ENCODE measurements at places on chromosomes 4 and X.

GRCh38 chrX:115709039-115709438 is 148.1 kb downstream of the PLS3 start:
- no peak for DNase-seq

DNA sequence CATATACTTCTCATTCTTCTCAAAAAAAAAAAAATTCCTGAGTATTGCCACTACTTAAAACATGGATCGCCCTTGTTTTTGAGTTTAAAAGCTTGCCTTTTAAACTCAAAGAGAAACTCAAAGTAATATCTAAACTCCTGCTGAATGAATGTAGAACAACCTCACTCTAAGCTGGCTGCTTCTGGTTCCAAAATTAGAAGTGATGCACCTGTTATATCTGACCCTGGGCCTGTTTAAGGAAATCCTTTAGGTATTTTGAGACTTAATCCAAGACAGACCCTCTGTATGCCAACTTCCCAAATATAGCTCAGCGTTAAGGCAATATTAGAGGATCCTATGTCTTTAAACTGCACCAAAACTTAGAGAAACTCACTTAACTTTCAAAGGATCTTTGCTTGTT is 1.8 kb upstream of the OTUD4 start:
- no peak for DNase-seq

- no peak for DNase-seq
Observed at GRCh38 chr4:38717604-38718003, 53.6 kb downstream of the KLF3 start.

DNA sequence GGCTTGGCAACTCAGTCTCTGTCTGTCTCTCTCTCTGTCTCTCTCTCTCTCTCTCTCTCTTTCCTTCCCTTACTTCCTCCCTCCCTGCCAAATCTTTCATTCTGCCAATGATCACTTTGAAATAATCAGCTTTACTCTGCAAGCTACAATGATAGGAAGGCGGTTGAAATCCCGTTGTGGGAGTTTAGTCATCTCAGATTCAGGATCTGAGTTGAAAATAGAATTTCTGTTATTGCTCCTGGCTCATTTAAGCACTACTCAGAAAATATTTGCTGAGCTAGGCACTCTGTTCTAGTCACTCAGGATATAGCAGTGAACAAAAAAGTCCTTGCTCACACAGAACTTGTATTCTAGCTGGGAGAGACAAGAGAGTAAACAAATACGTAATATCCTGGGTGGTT is 56.3 kb upstream of the DCTD start:
- no peak for DNase-seq

DNA sequence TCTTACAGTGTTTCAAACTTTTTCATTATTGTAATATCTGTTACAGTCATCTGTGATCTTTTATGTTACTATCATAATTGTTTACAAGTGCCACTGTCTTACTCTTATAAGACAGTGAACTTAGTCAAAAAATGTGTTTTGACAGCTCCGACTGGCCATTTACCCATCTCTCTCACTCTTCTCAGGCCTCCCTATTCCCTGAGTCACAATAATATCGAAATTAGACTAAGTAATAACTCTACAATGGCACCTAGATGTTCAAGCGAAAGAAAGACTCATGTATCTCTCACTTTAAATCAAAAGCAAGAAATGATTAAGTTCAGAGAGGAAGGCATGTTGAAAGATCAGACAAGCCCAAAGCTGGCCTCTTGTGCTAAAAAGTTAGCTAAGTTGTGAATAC is 184.2 kb downstream of the CDS1 start:
- no peak for DNase-seq

DNA sequence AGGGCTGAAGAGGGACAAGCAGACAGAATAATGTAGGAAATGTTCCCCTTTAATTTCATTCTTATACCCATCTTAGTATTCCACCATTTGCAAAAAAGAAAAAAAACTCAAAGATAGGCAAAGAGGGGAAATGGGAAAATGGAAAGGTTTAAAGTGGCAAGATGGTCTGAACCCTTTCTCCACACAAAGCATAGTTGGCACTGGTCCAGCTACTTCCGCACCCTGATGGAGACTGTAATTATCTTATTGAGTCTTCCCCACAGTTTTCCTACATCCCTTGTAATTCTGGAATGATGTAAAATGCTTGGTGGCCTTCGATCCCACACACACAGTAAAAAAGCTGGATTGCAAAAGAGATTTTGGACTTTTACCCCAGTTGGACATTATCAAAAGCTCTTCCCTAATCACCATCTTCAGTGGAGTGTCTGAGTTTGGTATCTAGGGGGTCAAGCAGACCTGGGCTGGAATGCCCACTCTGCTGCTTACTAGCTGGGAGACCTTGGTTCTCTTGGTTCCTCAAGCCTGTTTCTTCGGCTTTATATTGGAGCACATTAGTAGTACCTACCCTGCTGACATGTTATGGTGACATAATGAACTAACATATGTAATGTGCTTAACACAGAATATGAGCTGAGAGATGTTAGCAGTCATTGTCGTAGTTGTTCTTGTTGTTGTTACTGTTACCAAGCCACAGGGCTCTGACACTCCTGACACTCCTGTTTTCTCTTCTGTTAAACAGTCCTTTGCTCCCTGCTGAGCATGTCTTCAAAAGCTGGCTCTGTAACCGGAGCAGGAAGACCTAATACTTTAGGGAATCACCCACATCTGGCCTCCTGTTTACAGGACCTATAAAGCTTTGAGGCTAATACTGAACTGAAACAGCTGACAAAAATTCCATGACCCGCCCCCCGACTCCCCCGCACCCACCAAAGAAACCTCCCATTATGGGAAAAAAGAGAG is 4.7 kb downstream of the SRPX2 start:
- no peak for DNase-seq

DNA sequence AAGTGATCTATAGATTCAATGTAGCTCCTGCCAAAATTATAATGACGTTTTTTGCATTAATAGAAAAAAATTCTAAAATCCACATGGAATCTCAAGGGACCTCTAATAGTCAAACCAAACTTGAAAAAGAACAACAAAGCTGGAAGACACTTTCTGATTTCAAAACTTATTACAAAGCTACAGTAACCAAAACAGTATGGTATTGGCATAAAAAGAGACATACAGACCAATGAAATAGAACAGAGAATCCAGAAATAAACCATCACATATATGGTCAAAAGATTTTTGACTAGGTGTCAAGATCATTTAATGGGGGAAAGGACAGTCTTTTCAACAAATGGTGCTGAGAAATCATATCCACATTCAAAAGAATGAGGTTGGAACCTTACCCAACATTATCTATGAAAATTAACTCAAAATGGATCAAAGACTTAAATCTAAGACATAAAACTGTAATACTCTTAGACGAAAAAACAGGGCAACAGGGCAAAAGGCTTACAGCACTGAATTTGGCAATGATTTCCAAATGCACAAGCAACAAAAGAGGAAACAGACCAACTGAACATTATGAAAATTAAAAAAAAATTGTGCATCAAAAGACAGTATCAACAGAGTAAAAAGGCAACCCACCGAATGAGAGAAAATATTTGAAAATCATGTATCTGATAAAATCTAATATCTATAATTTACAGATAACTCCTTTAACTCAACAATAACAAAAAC is 3.9 kb downstream of the FBXO8 start:
- no peak for DNase-seq

DNA sequence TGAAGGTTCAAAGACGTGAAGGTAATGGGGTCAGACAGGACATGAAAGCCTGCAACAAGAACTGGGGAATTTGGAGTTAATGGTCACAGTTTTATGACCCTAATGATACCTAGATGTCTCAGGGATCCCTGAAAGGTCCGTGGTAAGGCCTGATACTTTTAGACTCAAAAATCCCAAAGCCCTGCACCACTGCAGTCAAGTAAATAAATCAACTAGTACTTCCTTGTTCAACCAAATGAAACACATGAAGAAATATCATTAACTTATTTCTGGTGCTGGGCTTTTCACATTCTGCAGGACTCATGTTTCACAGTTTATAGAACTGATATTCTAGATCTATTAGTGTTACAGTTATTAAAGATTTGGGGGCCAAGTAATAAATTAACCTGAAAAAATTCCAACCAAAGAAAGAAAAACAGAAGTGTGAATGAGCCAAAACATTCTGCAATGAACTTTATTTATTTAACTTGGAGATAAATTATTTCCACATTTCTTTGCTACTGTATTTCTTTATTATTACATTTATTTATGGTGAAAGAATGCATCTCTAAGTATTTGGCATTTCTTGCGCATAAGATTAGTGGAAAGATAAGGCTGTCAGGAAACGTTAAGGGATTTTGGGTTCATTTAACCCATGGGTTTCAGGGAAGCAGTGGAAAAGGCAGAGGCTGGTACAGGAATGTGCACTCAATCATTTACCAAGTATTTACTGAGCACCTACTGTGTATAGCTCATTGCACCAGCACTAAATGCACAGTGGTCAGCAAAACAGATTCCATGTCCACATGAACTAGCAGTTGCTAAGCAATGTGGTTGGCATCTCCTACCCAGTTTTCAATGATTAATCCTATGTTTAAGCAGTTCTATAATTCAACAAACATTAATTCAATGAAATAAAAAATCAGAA is 8.7 kb downstream of the WDFY3 start:
- DNase-seq, result no peak

Measured in CD4-positive, alpha-beta T cell treated with Interleukin-12 subunit alpha and Interleukin-12 subunit beta, for 1 hour (primary cell).